ENCODE measurements at places on chromosomes 13 and 19. TPM values are rescaled to one million over a fixed set of nuclear protein-coding genes. Genes with fewer than 3 reads are reported as not detected.

DNA sequence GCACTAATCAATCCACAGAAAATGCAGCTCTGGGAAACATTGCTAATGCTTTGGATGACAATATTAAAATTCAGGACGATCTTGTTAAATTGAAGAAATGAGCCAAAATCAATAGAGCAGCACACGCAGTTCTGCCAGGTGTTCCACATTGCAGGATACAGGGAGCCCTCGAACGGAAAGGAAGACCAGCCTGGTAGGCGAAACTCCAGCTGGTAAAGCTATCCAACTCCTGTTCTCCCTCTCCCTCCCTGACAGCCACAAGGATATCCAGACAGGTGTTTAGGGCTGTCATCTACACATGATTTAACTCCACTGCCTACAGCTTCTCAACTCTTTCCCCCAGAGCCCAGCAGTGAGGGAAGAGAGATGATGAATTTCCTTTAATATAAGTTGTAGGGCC lies 67.7 kb downstream of the EPSTI1 start:
- DNase-seq: no peak

DNA sequence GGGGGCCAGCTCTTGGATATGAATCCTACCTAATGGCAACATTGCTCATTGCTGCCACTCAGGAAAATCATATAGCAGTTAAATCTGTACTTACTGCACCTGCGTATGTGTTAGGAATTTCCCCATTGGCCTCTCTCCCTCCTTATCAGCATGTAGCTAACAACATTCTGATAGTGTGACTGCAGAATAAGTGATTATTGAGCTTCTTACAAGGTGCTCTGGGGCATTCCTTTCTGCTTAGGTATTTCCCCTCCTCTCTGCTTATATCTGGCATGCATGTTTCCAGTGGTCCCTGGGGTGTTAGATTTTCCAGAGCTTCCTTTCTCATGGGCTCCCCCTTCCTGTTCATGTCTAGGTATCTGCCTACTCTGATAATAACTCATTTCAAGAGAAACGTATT lies 414.1 kb upstream of the SLITRK1 start:
- DNase-seq: peak; percentile 25

Gene OR7A5
- not detected for polyA plus RNA-seq

GRCh38 chr13:113979791-113980471 lies 6.1 kb upstream of the C13orf46 start:
- no peak for DNase-seq

Gene SCEL
- polyA plus RNA-seq: 62.1 TPM

- no peak for DNase-seq
Measured at GRCh38 chr13:95289020-95289444, 12.2 kb downstream of the ABCC4 start.

GRCh38 chr13:27367570-27367969 lies 56.8 kb upstream of the GTF3A start:
- no peak for DNase-seq

Gene CCL25
- polyA plus RNA-seq: not detected

Gene OR7D2
- polyA plus RNA-seq: not detected

DNA sequence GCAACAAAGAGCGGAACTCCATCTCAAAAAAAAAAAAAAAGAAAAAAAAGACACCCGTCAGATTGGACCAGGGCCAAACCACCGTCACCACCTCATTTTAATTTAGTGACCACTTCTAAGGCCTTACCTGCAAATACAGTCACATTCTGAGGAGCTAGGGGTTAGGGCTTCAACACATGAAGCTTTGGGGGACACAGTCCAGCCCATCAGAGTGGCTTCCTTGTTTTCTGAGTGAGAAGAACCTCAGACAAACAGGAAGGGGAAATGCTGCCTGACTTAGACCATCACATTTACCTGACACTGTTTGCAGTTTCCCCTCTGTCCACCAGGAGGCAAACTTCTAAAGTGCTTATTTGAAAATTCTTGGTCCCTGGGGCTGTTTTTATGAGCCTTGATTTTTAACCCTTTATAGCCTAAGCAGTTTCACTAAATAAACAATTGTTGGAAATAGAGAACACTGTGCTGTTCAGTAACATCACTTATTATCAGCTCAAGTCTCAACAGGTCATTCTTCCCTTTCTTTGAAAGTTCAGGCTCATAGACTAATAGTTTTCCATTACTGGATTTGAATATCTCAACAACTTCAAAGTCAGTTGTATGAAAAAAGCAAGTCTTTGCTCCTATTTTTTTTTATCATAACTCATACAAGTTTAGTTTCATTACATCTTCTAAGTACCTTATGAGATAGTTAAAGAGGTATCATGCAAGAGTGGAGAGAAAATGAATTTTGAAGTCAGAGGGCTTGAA lies 74.9 kb upstream of the WASF3 start:
- peak; percentile 65 for DNase-seq

Gene URAD
- not detected for polyA plus RNA-seq

Gene BRSK1
- 0.53 TPM for polyA plus RNA-seq

DNA sequence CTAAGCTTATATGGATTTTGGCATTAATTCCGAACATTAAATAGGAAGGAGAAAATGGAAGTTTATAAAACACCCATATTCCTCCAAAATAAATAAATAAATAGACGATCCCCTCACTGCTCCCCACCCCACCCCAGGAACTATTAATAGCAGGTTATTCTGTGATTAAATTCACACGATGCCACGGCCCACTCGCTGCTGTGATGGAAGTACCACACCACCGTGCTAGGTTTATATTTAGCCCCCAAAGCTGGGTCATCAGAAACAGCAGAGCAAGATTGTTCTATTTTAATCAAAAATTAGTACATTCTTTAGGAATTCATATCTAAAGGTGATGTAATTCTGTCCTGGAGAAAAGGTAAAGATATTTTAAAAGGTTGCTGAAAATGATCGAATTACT lies 65.4 kb downstream of the CCDC70 start:
- no peak for DNase-seq

DNA sequence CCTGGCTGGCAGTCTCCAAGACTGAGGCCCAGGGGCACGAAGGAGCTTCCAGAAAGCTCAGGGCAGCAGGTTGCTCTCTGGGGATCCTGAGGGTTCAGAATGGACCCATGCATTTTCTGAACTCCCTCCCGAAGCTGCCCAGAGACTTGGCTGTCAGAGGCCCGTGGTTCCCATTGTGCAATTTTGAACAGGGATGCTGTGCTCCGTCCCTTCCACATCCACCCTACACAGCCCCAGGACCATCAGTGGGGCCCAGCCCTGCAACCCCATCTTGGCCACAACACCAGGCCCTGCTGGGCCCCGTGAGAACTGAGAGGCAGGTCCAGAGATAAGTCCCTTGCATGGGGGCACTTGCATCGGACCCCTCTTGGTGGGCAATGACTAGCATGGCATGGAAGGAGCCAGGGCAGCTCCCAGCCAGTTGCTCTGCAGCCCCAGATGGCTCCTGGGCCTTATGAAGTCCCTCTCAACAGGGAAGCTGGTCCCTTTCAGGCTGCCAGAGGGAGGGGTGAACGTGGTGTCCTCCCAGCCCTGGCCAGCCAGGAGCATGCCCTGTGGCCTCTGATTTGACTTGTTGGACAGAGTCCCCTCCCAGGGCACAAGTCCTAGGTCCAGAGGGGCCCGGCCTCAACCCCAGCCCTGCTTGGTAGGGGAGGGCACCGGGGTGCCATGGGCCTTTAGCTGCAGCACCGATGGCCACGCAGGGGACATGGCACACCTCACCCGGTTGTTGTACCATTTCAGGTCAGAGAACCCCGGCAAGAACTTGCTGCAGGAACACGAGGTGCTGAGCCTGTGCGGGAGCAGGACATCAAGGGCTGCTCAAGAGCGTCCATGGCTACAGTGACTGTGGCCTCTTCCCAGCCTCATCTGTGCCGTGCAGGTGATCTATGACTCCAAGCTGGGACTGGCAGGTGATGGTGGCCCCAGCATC lies 17.3 kb upstream of the ZNF14 start:
- DNase-seq: no peak

GRCh38 chr19:7883105-7883504 lies 5.2 kb upstream of the LRRC8E start:
- DNase-seq: no peak

- DNase-seq: no peak
Measured at GRCh38 chr19:49642492-49643035, 555 bp downstream of the SCAF1 start.

Gene IGFL4
- polyA plus RNA-seq: not detected

DNA sequence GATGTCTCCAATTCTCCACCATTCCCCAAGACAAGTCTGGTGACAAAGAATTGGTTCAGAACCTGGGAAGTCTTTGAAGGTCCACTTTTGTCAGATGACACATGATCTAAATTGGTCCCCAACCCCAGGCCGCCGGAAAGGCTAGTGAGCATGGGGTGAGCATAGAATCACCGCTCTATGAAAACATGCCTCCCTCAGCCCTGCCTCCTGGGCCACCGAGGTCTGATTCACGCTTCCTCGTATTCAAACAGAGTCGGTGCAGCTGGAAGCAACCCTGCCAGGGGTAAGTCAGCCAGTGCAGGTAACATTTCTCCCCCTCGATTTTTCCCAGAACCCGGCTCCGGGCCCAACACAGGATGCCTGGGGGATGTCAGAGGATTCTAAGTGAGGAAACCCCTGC lies 33.9 kb upstream of the KLF2 start:
- no peak for DNase-seq

DNA sequence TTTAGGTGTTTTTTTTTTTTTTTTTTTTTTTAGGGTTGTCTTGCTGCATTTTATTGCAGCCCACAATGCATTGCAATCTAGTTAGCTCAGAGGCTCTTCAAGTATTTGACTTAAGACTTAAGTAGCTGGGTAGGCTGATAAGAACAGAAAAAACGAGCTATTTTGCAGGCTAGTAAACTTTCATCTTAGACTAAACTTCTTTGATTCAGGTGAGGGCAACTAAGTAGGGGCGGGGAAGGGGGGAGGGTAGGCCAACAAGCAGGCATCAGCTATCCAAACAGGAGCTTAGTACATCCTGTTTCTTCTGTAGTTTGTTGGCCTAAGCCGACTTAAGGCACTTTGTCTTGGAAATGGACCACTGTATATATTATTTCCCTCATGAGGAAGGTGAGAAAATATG lies 4.9 kb upstream of the TDRD3 start:
- peak; percentile 41 for DNase-seq

GRCh38 chr13:34208336-34208735 lies 390.4 kb downstream of the RFC3 start:
- DNase-seq: peak; percentile 3

Gene THAP8
- 6.4 TPM for polyA plus RNA-seq

DNA sequence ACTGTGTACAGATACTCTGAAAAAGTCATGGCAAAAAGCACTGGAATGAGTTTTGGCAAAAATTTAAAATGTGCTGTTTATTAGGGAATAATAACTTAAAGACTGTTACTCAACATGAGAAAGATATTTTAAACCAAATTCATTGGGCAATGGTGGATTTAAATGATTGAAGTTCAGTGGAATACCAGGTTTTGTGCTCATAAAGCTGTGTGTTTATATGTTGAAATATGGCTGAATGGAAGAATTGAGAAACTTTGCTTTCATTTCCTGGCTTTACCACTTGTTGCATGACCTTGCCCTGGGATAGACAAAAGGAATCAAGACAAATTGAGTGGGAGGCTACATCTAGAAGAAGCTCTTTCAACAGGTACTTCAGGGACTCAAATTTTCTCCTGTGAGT lies 246.4 kb downstream of the GPC5 start:
- no peak for DNase-seq

DNA sequence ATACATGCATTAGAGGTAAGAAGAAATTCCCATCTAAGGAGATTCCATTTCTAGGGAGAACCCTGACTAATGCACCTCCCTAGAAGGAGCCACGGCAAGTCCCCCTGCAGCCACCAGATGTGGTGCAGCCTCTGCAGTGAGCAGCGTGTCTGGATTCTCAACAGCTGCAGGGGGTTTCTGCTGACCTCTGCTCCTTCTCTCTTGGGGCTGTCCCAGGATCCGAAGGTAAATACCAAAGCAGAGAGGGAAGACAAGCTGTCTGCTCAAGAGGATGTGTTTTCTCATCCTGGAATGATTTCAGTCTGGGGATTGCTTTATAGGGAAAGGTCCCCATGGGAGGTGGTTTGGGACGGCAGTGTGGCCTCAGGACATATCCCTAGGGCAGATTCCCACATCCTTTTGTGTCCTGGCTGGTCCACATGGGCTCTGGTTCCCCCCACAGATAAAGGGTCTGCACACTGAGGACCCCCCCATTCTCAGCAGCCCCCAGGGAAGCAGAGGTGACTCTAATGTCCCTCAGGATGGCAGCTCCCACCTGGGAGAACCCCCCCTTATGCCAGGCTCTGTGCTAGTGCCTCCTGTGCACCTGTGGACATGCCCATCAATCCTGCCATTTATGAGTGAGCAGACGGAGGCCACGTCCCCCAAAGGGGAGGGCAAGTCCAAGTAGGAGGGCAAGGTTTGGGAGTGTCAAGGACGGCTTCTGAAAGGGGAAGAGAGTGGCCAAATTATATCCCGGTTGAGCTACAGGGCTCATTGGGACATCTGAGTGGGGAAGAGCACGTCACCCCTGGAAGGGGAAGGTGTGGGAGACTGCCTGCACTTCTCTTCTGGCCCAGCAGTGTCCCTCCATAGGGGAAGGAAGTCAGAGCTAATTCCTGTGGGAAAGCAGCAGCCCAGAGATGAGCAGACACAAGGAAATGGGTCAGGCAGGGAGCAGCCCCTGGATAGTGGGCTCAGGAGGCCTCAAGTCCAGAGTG lies 10.2 kb upstream of the OR10H5 start:
- no peak for DNase-seq

DNA sequence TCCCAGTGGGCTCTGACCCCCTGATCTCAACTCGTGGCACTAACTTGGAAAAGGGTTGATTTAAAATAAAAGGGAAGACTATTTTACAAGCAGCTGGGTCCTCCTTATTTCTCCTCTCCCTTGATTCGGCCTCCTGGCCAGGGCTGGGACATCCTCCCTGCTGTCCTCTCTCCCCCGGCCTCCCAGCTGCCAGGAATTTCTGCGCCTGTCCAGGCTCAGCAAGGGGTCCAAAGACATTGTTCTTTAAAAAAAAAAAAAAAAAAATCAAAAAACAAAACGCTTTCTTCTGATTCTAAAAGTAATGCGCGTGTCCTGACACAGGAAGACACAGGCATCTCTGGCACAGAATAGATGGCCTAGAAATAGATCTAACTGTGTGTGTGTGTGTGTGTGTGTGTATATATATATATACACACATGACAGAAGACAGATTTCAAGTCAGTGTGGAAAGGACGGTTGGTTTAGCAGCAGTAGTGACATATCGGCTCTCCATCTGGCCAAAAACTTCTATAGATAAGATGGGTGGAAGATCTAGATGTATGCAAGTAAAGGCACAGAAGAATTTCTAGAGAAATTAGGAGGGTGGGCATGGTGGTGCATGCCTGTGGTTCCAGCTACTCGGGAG lies 12.3 kb upstream of the LENG8 start:
- DNase-seq: peak; percentile 36

Gene PLPPR2
- polyA plus RNA-seq: 15.3 TPM

GRCh38 chr13:29707876-29708543 lies 112.5 kb upstream of the SLC7A1 start:
- DNase-seq: no peak

- DNase-seq: no peak
Measured at GRCh38 chr13:94709001-94709834, 3.1 kb downstream of the SOX21 start.

Gene C1QTNF9B
- polyA plus RNA-seq: not detected

DNA sequence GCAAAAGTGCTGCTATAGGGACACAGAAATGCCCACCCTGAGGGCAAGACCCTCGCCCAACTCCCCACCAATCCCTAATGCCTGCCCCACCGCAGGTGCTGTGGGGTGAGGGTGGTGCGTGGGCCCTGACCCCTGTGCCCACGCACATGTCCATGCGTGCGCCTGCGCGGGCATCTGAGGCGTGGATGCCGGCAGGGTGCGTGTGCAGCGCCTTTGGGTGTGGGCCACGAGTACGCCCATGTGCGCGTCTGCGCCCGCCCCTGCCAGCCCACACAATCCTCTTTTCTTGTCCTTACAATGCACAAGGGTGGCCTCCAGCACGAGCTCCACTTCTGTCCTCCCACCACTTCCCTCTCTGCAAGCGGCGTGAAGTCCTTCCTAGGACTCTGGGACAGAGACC lies 14.3 kb downstream of the FUT6 start:
- no peak for DNase-seq

Gene ZNF793
- 1.1 TPM for polyA plus RNA-seq
